Activated T-helper 1 cell treated with anti-CD3 and anti-CD28 coated beads, Interleukin-12 subunit alpha, Interleukin-12 subunit beta, Interleukin-2, Interleukin-4 antibody, amounts not matched to agents 30 ng/mL and 10 ng/mL and 1 ng/mL, durations not matched to agents 14 hours and 24 hours and 36 hours (primary cell): ENCODE measurements at places on chromosomes 7 and 10. TPM values are rescaled to one million over a fixed set of nuclear protein-coding genes. Genes with fewer than 3 reads are reported as not detected.

Gene C7orf57
- total RNA-seq, result 0.10 and 0.31 TPM in 2 replicates

GRCh38 chr10:132809232-132810140 is 23.5 kb upstream of the NKX6-2 start:
- H3K36me3 ChIP-seq, result no peaks in the 10 kb centered on the region
- no peaks in the 10 kb centered on the region for H3K27me3 ChIP-seq
- no peak overlapping the region for H3K27ac ChIP-seq
- H3K4me3 ChIP-seq, result no peak overlapping the region

Gene AKR1C8
- total RNA-seq, result 0.22 and 0.34 TPM in 2 replicates

GRCh38 chr7:82012453-82012852 is 242.6 kb upstream of the HGF start:
- H3K4me1 ChIP-seq, result no peaks in the 10 kb centered on the region
- no peak overlapping the region for H3K27ac ChIP-seq
- DNase-seq, result no peak
- no peaks in the 10 kb centered on the region for H3K27me3 ChIP-seq

GRCh38 chr10:101894742-101895141 is 51.1 kb upstream of the KCNIP2 start:
- no peak for DNase-seq
- H3K4me1 ChIP-seq, result peaks cover 3% of the 10 kb centered on the region
- H3K36me3 ChIP-seq, result no peaks in the 10 kb centered on the region
- no peak overlapping the region for H3K4me3 ChIP-seq
- no peak overlapping the region for H3K27ac ChIP-seq
- H3K27me3 ChIP-seq, result no peaks in the 10 kb centered on the region

GRCh38 chr7:112765105-112765504 is 25.1 kb downstream of the TMEM168 start:
- no peak for DNase-seq
- H3K27me3 ChIP-seq, result no peaks in the 10 kb centered on the region
- no peak overlapping the region for H3K27ac ChIP-seq
- peaks cover 17% of the 10 kb centered on the region for H3K36me3 ChIP-seq
